ENCODE measurements at places on chromosomes 5 and 9.

DNA sequence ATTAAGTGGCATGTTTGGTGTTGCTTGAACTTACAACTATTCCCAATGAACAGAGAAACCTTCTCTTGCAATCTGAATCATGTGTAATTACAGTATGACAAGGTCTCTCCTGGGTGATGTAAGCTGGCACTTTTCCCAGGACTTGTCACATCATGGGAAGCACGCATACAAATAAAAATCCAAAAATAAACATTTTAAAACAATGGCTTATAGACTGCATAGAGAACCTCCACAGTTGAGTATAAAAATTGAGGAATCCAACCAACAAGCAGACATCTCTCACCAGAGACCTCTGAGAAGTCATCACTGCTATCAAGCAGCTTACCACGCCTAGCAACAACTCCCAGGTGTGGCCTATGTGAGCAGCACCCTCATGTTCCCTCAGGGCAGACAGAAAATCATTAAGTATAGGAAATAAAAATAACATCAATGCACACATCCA is 3.9 kb downstream of the MLLT3 start:
- H3K36me3 ChIP-seq = no peaks in the 10 kb centered on the region
- DNase-seq = no peak
- H3K4me3 ChIP-seq = no peak overlapping the region
- no peaks in the 10 kb centered on the region for H3K27me3 ChIP-seq
- peak overlapping the region; percentile 97 for H3K27ac ChIP-seq

- peak overlapping the region; percentile 99 for H3K27ac ChIP-seq
- DNase-seq = peak; percentile 58
Measured at GRCh38 chr9:99822109-99822805, 572 bp downstream of the NR4A3 start.

DNA sequence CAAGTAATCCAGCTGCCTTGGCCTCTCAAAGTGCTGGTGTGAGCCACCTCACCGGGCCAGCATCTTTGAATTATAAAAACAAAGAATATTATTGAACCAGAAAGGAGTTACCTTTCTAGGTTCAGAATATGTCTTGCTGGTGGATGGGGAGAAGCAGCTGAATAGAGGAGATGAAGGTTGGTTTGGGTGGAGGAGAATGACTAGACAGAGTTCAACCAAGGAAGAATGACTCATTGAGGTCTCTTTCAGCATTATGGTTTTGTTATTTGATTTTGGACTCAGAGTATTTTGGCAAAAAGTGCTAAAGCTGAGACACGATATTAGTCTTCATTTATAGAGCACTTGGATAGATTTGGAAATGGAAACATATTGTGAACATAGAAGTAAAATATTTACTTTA is 75.2 kb upstream of the MPDZ start:
- H3K4me3 ChIP-seq = no peak overlapping the region
- H3K27ac ChIP-seq = no peak overlapping the region
- H3K36me3 ChIP-seq = no peaks in the 10 kb centered on the region
- no peaks in the 10 kb centered on the region for H3K4me1 ChIP-seq
- no peak for DNase-seq

DNA sequence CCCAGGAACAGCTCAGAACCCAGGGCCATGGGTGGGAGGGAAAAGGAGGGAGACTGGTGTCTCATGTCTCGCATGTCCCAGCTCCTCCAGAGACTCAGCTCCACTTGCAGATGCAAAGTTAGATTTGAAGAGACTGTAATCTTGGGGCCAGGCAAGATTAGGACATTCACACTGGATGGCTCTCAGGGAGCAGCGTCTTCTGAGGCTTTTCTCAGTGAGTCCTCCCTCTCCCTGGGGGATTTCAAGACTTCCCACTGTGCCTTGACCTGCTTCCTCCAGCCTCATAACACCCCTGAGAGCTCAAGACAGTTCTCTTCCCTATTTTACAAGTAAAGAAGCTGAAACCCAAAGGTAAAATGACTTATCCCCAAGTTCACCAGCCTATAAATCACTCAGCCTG is 10.5 kb upstream of the TCOF1 start:
- H3K27me3 ChIP-seq = peaks cover 13% of the 10 kb centered on the region
- H3K36me3 ChIP-seq = no peaks in the 10 kb centered on the region
- no peak overlapping the region for H3K27ac ChIP-seq
- no peak for DNase-seq

- H3K4me1 ChIP-seq = no peaks in the 10 kb centered on the region
- DNase-seq = no peak
- no peaks in the 10 kb centered on the region for H3K36me3 ChIP-seq
- H3K27me3 ChIP-seq = no peaks in the 10 kb centered on the region
- H3K4me3 ChIP-seq = no peak overlapping the region
Measured at GRCh38 chr5:20522905-20523482, 535.0 kb upstream of the CDH18 start.

- peaks cover 35% of the 10 kb centered on the region for H3K4me1 ChIP-seq
- no peaks in the 10 kb centered on the region for H3K27me3 ChIP-seq
Measured at GRCh38 chr5:157744051-157745011, 819 bp downstream of the LSM11 start.

- peaks cover 2% of the 10 kb centered on the region for H3K36me3 ChIP-seq
- DNase-seq = no peak
- H3K27me3 ChIP-seq = no peaks in the 10 kb centered on the region
- H3K4me3 ChIP-seq = no peak overlapping the region
- H3K27ac ChIP-seq = peak overlapping the region; percentile 16
Measured at GRCh38 chr5:172868924-172869591, 35.0 kb downstream of the ERGIC1 start.

DNA sequence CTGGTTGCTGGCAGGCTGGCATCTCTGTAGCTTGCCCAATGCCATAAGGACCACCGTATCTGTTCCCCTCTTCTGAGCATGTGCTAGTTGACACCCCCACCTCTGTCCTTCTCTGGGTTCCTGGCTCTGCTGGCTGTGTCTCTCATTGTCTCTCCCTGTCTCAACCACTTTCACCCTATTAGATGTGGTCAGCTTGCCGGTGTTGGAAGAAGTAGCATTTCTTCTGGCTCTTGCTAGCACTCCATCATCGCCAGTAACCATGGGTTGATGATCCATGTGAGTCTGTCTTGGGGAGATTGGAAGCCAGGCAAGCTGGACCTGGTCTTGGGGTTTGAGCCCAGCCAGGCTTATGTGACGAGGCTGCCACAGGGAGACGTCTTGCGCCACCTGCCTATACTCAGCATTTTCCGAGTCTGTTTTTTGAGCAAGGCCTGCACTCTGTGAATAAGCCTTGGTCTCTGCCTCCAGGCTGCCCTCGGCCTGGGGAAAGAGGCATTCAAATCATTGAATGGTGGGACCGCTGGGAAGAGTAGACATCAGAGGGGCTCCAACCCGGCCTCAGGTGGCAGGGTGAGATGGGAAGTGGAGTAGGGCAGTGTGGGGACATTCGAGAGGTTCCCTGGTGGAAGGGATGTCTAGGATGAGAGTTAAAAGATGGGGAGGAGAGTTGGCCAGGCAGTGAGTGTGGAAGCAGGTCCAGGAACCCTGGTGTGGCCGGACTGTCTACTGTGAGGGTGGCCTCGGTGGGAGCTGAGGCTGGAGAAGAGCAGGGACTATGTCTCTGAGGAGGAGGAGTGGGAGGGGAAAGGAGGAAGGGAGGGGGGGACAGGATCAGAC is 74.3 kb downstream of the ZNF618 start:
- peaks cover 5% of the 10 kb centered on the region for H3K4me1 ChIP-seq
- no peak overlapping the region for H3K4me3 ChIP-seq
- no peaks in the 10 kb centered on the region for H3K36me3 ChIP-seq
- H3K27me3 ChIP-seq = peaks cover 34% of the 10 kb centered on the region
- H3K27ac ChIP-seq = no peak overlapping the region

DNA sequence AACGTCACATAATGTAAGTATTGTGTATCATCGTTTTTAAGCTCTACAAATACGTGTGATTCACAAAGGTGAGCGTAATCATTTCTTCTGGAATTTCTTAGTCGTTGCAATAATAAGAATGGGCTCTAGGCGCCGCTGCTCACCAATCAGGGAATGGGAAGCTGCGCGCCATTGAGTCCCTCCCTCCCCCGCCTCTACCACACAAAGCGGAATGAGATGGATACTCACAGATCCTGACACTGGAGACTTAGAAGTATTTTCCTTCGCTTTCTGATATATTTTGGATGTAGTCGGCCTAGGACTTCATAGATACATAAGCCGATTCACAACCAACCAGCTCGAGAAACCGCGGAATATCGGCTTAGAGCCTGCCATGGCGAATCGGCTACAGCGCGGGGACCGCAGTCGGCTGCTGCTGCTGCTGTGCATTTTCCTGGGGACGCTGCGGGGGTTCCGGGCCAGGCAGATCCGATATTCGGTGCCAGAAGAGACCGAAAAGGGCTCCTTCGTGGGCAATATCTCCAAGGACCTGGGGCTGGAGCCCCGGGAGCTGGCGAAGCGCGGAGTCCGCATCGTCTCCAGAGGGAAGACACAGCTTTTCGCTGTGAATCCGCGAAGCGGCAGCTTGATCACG is at the start of gene PCDHGA11:
PCDHGA11 (plus strand) TSS at position 197 of the 634 bp plus-strand sequence; CDS start at position 374, 177 bp downstream.
- H3K4me1 ChIP-seq = no peaks in the 10 kb centered on the region
- H3K27me3 ChIP-seq = peaks cover 67% of the 10 kb centered on the region
- H3K27ac ChIP-seq = peak within 1 kb of the TSS; percentile 65
- H3K36me3 ChIP-seq = peaks cover 7% of the 10 kb centered on the region
- DNase-seq = no peak

DNA sequence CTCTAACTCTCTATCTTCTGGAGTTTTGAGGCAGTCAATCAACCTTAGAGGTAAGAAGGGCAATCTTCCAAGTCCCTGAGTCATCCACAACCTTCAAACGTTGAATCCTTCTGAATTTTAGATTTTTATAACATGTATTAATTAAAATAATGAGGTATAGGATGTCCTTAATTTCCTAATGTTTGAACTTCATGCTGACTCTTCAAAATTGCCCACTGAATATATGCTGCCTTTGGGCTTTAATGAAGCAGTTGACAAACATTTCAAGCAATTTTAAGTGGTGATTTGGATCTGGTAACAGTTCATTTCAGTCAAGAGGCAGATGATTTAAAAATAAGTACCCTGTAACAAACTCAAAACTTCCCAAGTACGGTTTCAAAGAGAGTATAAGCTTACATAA is 26.0 kb downstream of the ERP44 start:
- H3K4me1 ChIP-seq = peaks cover 14% of the 10 kb centered on the region
- no peak for DNase-seq
- no peak overlapping the region for H3K4me3 ChIP-seq
- H3K27me3 ChIP-seq = no peaks in the 10 kb centered on the region
- H3K27ac ChIP-seq = no peak overlapping the region

DNA sequence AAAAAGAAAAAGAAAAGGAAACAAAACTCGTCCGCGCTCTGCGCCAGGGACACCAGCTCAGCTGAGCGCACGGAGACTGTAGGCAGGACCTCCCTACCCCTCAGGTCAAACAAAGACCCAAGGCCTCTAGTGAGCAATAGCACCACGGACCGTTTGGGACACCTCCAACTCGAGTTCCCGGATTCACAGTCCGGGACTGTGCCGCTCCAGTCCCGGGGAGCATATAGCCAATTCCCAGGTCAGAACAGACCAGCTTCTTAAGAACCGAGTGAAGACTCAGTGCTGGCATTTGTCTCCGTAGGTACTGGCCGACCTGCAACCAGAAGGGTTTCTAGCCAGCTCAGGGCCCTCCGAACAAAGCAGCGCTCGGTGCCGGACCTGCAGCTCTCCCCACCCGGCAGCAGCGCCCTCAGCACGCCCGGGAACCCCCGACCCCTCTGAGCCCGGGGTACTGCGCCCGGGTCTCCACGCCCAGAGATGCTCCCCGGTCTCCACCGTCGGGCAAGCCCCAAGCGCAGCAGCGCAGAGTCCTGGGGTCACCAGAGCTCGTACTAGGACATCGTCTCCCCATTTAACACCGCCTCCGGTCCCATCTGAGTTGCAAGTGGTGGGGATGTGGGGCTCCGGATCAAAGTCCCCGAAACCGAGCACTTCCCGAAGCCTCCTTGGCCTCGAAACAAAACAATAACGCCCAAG is 591 bp downstream of the ABCA1 start:
- H3K36me3 ChIP-seq = peaks cover 2% of the 10 kb centered on the region
- H3K4me1 ChIP-seq = peaks cover 23% of the 10 kb centered on the region
- peak; percentile 13 for DNase-seq

DNA sequence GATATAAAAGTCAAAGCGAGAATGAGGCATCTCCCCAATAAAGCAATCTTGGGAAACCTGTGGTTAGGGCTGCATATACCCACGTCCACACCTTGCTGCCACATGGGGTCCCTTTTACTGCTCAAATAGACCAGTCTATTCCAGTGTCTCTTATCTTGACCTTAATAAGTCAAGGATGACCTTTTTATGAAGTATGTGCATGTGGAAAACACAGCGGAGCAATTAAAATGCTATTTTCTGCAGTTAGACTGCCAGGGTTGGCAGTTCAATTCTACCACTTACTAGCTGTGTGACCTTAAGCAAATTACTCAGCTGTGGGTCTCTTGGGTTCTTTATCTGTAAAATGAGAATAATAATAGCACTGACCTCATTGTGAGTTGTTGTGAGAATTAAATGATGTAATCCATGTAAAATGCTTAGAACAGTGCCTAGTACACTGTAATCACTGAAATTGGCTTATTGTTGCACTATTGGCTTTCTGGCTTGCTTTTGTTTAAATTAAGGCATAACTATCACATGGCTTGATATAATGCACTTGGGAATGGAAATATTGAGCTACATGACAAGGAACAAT is 67.8 kb upstream of the HSPB3 start:
- no peak overlapping the region for H3K27ac ChIP-seq
- H3K4me1 ChIP-seq = no peaks in the 10 kb centered on the region
- DNase-seq = no peak
- peaks cover 32% of the 10 kb centered on the region for H3K27me3 ChIP-seq
- H3K4me3 ChIP-seq = no peak overlapping the region
- no peaks in the 10 kb centered on the region for H3K36me3 ChIP-seq

GRCh38 chr5:1657161-1657741 is 133.5 kb upstream of the LPCAT1 start:
- H3K36me3 ChIP-seq = no peaks in the 10 kb centered on the region
- H3K4me3 ChIP-seq = peak overlapping the region; percentile 41
- peaks cover 67% of the 10 kb centered on the region for H3K27me3 ChIP-seq
- no peak for DNase-seq

DNA sequence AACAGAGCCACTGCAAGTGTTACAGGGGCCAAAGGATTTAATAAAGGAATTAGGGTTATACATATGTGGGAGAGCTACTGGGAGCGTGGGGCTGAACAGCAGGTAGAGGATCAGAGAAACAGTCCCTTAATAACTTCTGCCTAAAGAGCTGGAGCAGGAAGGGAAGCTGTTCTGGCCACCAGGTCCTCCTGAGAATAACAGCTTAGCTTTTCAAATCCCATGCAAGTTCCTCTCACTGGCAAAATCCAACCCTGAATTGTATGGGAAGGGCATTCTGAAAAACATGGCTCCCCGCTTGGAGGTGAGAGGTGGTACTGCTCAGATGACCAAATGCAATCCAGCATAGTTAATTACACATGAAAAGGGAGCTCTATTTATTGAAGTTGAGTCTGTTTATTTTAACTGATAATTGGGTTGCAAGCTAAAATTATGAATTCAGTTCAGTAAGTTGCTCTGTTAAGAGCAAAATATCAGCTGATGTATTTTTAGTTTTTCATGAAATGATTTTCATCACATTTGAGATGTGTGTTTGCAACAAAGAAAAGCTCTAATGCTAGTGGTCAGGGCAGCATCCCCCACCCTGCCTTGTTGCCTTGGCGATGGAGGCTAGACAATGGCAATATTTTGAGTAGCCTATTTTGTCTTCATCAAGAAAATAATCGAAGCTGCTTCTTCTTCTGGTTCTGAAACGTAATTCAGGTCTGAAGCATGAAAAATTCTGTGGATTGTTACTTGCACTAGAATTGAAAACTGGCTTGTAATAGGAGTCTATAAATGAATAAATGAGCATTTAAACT is 58.4 kb upstream of the SH3GL2 start:
- no peak overlapping the region for H3K27ac ChIP-seq
- no peaks in the 10 kb centered on the region for H3K36me3 ChIP-seq
